ENCODE measurements at places on chromosomes 1 and 21.

DNA sequence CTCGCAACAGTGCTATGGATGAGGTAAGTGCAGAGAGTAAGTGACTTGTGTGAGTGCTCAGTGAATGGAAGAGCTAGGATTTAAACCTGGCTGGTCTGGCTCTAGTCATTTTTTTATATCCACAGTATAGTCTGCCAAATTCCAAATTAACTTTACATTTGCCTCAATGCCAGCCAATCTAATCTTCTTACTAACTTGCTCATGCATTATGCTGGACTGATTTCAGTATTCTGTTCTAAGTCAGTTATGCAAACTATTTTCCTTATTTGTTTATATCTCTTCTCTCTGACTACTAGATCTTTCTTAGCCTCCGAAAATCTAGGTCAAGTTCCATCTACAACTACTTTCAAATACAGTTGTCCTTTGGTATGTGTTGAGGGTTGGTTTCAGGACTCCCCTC lies 133.3 kb downstream of the XPR1 start:
- DNase-seq = no peak

DNA sequence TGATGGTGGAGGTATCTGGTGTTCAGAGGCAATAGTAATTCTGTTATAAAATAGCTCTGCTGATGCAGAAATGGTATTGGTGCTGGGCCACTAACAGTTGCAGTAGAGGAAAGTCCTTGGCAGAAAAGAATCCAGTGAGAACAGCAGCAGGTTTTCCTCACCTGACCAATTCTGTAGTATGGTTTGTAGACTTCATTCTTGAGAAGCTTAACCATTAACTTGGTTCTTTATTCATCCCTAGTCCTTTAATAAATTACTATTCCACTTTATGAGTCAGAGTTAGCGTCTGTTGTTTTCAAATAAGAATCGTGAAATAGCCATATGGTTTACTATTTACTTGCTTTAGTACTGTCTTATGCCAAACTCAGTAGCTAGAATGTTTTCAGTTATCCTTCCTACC lies 128.5 kb upstream of the SERTAD4 start:
- no peak for DNase-seq

GRCh38 chr1:61238359-61238665 lies 156.0 kb downstream of the NFIA start:
- DNase-seq = no peak

DNA sequence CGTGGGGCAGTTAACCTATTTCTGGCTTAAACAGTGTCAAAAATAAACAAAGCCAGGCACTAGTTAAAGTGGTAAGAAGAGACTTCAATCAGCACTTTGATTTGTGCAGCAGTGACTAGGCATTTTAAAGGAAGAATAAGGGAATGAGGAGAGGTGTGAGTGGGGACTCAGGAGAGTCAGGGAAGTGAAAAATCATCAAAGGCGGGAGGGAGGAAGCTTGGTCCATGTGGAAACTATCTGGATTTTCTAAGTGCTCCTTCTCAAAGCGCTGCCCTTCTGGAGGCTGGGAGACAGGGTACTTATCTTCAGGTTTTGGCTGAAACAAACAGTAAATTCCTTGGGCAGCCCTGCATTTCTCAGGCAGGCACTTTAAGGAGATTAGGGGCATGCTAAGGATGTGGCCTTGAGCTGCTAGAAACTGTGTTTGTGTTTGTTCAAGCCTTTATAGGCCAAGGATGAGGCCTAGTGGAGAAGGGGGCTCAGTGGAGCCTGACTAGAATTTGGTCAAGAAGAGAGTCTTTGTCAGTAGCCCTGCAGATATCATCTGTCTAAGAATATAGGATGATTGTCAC lies 486.5 kb downstream of the SIPA1L2 start:
- no peak for DNase-seq

- DNase-seq = no peak
Observed at GRCh38 chr1:208759255-208759654, 515.1 kb upstream of the PLXNA2 start.

DNA sequence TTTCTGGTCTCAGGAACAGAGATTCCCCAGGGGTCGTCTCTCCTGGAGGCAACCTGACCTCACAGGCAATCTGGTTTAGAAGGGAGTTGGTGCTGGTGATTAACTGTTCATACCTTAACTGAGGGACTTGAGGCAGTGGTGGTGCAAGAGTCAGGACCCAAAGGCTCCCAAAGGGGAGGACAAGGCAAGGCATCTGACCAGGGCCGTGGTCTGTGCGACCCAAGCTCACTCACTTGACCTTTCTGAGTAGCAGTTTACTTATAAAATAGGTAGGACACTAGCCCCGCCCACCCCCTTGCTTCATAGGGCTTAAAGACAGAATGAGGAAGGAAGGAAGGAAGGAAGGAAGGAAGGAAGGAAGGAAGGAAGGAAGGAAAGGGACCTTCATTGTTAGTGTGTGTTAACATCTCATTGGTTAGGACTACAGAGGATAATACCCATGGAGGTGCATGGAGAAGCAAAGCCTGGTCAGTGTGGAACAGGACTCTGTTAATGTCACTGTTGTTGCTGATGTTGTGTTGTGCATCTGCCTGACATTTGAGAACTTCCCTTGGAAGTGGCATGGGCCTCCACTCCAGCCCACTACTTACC lies 4.6 kb upstream of the KCNA2 start:
- no peak for DNase-seq

DNA sequence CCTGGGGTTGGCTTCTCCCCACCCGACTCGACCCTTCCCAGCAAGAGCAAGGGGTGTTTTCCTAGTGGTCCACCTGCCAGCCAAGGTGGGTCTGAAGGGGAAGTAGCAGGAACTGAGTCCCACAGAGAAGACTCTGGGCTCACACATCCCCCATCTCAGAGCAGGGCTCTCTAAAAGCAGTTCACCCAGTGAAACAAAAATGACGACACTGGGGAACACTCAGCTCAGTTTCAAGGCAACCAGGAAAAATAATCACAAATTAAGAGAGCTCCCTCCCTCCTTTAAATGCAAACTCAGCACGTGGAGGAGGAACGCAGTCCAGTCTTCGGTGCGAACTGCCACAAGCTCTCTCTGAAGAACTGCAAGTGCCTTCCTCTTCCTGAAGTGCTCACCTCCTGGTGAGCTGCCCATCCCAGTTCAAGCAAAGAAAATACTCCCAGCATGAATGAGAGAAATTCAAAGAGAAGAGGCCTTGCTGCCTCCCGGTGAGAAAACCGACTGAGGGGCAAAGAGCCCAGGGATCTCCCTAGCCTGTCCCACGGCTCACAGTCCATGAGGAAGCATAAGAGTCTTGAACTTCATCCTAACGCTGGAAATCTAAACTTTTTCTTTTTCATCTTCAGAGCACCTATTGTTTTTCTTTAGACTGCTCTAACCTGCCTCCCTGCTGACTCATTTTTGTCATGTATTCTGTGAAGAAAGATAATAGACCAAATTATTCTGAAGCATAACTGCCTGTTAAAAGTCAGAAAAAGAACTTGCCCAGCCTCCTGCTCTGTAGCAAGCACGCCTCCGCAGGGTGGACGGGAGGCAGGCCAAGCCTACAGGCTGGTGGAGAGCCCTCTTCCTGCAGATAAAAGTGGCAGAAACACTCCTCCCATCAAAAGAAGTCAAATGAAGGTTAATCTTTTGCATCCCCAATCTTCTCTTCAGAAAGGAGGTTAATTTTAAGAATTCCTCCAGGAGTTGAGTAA lies 281.4 kb downstream of the HHIPL2 start:
- no peak for DNase-seq

GRCh38 chr1:20476265-20477038 lies 9.6 kb downstream of the CAMK2N1 start:
- DNase-seq = no peak

- DNase-seq = no peak
Observed at GRCh38 chr1:224076407-224076806, 37.5 kb upstream of the FBXO28 start.

- no peak for DNase-seq
Observed at GRCh38 chr1:151989211-151989862, 4.3 kb downstream of the S100A10 start.

GRCh38 chr1:231153726-231154125 lies 8.1 kb upstream of the TRIM67 start:
- no peak for DNase-seq

GRCh38 chr1:80645621-80646020 lies 1155.1 kb upstream of the ADGRL2 start:
- no peak for DNase-seq

GRCh38 chr1:71881611-71882010 lies 400.7 kb downstream of the NEGR1 start:
- no peak for DNase-seq

- DNase-seq = no peak
Observed at GRCh38 chr1:156527584-156527983, 27.0 kb upstream of the MEF2D start.

- no peak for DNase-seq
Observed at GRCh38 chr21:46220847-46221246, 7.7 kb downstream of the LSS start.
